ENCODE measurements at places on chromosomes 3 and 15.

DNA sequence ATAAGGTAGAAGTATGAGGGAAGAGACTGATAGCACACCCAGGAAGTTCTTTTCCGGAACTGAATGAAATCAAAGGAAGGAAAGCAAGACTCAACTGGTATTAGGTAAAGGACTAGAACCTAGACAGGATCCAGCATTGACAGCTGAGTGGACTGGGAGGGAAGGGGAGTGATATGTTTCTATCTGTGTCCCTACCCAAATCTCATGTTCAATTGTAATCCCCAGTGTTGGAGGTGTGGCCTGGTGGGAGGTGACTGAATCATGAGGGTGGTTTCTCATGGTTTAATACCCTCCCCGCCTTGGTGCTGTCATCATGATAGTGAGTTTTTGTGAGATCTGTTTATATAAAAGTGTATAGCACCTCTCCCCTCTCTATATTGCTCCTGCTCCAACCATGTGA, 415.9 kb upstream of the KCNMB2 start:
- no peak for DNase-seq

DNA sequence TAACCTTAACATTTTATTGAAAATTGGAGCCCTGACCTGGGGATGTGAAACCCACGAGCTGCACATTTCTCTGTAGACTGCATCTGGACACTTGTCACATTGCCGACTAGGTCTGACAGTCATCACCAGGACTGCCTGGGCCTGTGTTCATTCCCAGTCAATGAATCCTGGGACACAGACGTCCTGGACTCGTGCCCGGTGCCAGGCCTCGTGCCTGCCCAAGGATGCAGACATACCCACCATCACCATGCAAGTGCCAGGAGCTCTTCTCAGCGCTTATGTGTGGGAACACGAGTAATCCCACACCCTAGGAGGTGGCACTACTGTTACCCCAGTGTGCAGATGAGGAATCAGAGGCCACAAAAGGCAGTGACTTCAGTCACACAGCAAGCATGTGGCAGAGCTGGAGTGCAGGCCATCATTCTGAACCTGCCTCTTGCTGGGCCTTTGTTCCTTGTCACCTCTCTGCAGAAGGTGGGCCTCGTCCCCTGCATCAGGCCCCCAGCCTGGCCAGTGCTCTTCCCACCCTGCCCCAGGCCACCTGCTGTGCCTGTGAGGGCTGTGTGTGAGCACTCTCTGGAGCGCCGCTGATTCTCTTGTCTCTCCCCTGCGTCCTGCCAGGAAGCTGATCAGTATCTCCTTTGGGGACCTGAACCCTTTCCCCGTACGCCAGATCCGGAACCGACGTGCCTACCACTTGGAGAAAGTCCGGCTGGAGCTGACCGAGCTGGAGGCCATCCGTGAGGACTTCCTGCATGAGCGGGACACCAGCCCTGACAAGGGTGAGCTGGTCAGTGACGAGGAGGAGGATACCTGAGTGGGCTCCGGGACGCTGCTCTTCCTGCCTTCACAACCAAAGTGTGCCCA, 58.5 kb downstream of the ADAMTS7 start:
- no peak for DNase-seq

DNA sequence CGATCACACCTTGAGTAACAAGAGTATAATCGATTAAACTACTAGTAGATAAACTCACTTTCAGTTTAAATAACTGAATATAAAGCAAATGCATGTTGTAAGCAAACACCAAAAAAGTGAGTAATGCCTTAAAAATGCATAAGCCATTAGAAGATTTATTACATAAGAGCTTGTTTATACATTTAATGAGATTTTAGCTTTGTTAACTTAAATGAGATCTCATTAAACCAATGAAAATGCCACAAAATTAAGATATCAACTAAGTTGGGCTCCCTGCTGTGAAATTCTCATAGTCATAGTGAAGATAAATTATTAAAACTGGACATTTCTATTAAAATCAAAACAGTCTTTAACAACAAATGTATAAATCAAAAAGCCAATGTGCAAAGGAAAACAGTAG, 701.2 kb downstream of the NLGN1 start:
- DNase-seq = no peak

GRCh38 chr3:184145111-184145524, 10.0 kb downstream of the EIF2B5 start:
- DNase-seq = no peak

DNA sequence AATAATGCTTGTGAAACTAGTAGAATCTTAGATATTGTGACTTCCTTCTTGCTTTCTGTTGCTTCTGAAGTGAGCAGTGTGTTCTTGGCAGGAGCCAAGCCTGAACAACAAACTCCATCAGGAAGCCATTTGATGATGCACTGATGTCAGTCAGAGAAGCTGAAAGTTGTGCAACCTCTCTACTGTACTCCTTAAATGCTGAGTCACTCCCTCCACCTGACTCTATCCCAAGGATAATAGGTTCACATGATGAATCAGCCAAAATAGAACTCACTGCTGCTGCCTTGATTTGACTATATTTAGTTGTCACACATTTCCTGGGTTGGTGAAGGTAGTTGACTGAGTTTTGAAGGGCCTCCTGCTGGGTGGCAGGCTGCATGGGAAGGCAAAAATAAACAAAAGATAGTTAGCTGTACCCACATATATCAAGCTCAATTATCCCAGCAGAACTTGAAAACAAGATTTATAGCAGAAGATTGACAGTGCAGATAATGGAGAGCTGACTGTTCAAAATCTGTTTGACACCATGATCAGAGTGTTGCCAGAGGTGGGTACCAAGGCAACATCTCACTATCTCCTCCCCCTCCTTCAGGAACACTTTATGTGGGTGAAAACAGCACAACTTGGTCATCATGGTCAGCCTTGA, 328.4 kb upstream of the DPH6 start:
- DNase-seq = no peak

DNA sequence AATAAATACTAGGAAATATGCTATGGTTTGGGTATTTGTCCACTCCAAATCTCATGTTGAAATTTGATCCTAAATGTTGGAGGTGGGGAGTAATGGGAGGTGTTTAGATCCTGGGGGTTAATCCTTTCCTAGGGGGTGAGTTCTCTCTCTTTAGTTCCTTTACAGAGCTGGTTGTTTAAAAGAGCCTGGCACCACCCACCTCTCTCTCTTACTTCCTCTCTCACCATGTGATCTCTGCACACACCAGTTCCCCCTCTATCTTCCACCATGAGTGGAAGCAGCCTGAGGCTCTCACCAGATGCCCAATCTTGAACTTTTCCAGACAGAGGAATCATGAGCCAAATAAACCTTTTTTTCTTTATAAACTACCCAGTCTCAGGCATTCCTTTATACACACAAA, 10.5 kb downstream of the SLC24A5 start:
- no peak for DNase-seq

DNA sequence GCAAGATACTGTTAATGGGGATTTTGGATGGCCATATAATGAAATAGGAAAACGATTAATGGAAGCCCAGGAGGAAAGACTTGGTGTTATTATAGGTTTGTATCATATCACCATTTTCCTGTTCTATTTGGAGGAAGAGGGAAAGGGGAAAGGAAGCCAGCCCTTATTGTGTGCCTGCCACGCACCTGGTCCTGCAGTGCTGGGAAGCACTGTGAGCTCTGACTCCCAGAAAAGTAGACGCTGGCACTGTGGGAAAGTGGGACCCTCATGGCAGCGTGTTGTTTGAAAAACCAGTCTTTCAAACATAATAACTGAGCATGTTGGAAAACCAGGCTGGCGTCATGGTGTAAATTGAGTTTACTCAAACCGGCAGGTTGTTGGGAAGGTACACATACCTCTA, 22.0 kb downstream of the CGNL1 start:
- no peak for DNase-seq

Data from progenitor cell of endocrine pancreas (in vitro differentiated cells).